ENCODE measurements at places on chromosomes 12 and 14.

- no peak for DNase-seq
These were observed 6.0 kb upstream of the ABCD4 start for GRCh38 chr14:74308695-74309094.

GRCh38 chr12:12585115-12585863, 22.6 kb upstream of the DUSP16 start:
- no peak for DNase-seq

GRCh38 chr12:46535907-46536306, 163.3 kb upstream of the SLC38A2 start:
- no peak for DNase-seq

- no peak for DNase-seq
These were observed 19.1 kb downstream of the FBRSL1 start for GRCh38 chr12:132508860-132509732.

GRCh38 chr12:106282457-106283097, 20.0 kb upstream of the TCP11L2 start:
- peak; percentile 26 for DNase-seq
